ENCODE measurements at places on chromosomes 3 and 15.

- no peak for DNase-seq
Observed at GRCh38 chr3:128847666-128848370, 31.6 kb upstream of the ACAD9 start.

DNA sequence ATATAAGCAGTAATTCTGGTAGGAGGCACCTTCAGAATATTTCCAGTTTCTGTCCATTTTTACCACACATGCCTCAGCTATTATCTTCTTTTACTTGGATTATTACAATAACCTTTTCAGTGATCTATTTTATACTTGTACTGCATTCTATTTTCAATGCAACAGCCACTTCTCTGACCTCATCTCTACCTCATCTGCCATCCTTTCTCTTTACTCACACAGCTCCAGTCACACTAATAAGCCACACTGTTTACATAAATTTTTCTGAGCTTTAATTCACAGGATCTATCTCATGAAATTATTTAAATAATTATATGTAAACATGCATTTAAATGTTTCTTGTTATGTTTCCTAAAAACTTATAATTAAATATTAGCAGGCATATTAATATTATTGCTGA lies 47.3 kb upstream of the BCHE start:
- DNase-seq, result no peak

- no peak for DNase-seq
Observed at GRCh38 chr3:33932010-33932764, 133.8 kb downstream of the PDCD6IP start.

DNA sequence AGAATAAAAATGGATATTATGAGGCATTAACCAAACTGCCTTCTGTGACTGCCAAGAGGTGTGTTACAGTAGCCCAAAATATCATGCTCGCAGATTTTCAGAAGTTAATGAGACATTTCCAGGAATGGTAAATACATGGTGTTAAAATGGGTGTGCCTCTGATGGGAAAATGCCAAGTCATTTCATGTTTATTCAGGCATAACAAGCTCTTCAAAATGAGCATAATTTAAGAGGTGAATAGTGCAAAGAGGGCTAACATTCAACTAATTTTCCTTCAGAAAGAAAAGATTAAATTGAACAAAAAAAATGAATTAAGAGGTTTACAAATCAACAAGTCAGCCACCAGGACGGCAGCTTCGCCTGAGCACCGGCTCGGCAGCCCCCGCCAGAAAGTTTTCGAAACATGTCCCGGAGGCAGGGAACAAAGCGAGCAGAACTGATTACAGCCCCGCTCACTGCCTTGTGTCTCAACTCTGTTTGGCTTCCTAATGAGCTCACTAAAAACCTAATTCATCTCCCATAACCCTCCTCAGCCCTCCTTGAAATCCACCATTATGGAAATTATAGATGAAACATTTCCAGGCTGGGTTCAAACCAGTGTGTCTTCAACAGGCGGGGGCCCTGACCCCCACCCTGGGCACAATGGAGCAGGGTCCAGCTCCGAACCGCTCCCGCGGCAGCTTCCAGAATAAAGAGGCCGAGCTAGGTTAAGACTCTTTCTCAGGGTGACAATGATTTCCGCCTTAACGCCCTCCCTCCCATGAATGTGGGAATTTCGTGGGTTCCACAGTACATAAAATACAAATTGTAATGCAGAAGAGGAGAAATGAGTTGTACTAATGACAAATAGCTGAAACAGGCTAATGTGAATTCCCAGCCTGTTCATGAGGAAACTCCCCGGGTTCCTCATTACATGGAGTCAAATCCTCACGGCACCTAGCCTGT lies 43.9 kb downstream of the MEIS2 start:
- DNase-seq, result no peak

DNA sequence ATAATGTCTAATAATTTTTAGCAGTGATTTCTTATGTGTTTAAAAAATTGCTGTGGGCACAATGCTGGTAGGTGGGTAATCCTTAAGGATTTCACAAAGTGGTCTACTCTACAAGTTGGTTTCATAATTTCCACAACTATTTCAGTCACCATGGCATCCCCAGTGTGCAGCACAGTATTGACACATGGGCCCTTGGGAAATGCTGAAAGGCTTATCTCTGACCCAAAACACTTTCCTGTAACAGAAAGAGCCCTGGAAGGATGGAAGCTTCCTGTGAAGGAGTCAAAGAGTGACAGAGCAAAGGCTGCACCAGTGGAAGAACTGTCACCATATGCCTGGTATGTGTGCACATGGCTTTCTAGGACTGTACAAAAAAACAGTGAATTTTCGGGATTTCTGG lies 153.7 kb downstream of the ANO10 start:
- no peak for DNase-seq

DNA sequence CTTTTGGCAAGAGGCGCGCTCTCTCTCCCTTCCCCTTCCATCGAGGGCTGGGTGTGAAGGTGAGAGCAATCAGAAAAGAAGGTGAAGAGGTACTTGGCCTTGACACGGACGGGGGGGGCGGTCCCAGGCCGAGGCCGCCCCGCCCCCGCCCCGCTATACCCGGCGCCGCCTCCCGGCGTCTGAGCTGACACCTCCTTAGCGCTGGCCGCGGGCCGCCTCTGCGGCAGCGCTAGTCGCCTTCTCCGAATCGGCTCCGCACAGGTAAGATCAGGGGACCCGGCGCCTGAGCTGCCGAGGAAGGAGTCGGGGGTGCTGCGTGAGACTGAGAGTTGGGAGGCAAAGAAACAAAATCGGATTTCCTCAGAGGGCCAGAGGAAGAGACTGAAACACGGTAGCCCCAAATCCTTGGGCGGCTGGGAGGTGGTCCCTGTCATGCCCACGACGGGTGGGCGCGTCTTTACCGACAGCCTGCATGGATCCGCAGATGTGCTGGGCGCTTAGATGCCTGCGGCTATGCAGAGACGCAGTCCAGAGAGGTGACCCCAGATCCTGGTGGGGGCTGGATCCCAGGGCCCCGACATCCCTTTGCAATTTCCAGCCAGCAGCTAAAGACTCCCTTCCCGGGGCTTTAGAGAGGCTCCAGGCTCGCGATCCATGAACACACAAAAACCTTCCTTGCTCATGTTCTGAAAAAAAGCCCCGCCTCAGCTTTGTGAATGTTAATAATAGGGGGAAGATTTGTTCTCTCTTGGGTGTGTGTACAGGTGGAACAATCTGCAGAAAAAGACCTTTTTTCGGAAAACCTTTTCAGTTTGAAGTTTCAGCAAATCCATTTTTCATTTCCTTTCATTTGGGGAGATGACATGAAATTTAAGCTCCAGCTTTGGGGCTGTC lies at the start of gene ENTPD3:
Gene ENTPD3 (plus strand): TSS at position 184 of the 894 bp plus-strand sequence. CDS start 874 bp downstream, outside the sequence.
- DNase-seq, result peak; percentile 73

- no peak for DNase-seq
Observed at GRCh38 chr3:128338536-128339330, 128.0 kb downstream of the DNAJB8 start.

All from 8988T (cell line).